Cardiac fibroblast (primary cell): ENCODE measurements at places on chromosomes 6 and 20.

DNA sequence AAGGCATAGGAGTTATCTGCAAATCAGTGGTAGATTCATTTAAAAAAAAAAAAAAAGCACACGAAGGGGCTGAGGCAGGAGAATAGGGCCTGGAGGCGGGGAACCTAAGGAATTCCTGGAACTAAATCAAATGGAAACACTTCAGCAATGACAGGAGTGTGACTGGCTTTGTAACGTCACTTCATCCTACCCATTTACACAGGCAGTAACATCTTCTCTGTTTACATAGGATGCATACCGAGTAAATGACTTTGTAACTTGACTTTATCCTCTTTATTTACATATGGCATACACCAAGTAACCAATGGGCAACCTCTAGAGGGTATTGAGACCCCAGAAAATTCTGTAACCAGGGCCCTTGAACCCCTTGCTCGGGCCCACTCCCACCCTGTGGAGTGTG is 56.4 kb upstream of the IYD start:
- no peak for DNase-seq

GRCh38 chr6:154460306-154461071 is 50.0 kb downstream of the CNKSR3 start:
- DNase-seq: peak; percentile 62

- no peak for DNase-seq
These were observed 33.0 kb downstream of the TRERF1 start for GRCh38 chr6:42418724-42419123.

- DNase-seq: peak; percentile 92
These were observed 31.6 kb upstream of the CCN2 start for GRCh38 chr6:131982740-131983259.
